ENCODE measurements at places on chromosomes 6 and 20.

DNA sequence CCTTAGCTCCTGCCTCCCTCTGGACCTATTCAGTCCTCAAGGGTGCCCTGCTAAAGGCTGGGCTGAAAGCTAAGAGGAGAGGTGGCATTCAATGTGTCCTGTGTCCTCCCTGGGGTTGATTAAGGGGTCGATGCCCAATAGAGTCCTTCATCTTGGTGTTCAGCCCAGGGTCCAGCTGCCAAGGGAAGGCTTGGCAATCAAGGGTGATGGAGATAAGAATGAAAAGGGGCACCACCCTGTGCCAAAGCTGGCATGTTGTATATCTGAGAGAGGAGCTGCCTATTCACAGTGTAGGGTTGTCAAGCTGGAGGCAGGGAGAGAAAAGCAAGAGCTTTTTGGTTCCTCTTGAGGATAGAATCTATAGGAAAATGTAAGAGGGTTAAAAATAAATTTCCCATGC is 12.3 kb downstream of the C20orf173 start:
- no peak for DNase-seq

GRCh38 chr6:164107297-164107995 is 692.9 kb downstream of the QKI start:
- DNase-seq: no peak

DNA sequence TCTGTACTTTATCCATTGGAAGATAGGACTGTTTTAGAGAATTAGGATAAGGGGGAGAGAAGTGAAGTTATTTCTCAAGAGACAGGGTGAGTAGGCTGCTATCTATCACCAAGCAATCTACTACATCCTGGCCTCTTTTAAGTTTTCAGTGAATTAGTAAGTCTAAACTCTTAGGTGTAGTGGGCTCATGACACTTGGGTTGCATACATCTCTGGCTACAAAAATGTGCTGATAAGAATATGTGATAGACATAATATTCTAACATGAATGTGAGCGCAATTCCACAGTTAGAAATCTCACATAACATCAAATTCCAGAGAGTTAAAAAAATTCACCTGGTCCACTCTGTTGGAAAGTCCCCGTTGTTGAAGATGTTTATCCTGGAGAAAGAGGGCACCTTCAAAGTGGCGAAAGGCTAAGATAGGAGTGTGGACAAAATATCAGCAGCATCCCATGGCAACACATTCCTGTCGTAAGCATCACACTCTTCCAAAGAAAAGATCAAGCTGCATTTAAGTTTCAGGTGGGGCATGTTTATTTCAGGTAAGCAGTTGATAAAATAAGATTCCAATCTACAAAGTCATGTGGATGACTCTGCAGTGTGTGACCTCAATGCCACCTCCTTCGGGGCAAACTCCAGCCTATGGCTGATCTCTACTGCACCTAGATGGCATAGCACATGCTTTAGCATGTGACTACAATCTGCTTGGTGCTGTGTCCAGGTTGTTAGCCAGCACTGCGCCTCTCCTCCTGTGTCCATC is 111.7 kb upstream of the NEDD9 start:
- no peak for DNase-seq

DNA sequence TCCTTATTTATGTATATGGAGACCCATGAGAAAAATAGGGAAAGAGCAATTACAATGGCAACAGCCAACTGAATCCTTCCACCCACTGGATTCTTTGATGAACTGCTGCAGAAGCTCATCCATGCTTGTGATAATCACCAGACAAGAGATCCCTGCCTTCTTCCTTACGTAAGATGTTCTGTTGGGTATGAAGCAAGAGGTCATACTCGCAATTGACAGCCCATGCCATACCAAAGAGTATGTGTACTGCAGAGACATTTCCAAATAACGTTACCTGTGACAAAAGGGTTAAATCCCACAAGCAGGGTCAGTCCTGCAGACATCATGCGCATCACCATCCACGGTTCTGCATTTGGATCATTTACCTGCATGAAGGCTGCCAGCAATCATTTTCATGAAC is 27.8 kb downstream of the ELOVL5 start:
- DNase-seq: no peak

DNA sequence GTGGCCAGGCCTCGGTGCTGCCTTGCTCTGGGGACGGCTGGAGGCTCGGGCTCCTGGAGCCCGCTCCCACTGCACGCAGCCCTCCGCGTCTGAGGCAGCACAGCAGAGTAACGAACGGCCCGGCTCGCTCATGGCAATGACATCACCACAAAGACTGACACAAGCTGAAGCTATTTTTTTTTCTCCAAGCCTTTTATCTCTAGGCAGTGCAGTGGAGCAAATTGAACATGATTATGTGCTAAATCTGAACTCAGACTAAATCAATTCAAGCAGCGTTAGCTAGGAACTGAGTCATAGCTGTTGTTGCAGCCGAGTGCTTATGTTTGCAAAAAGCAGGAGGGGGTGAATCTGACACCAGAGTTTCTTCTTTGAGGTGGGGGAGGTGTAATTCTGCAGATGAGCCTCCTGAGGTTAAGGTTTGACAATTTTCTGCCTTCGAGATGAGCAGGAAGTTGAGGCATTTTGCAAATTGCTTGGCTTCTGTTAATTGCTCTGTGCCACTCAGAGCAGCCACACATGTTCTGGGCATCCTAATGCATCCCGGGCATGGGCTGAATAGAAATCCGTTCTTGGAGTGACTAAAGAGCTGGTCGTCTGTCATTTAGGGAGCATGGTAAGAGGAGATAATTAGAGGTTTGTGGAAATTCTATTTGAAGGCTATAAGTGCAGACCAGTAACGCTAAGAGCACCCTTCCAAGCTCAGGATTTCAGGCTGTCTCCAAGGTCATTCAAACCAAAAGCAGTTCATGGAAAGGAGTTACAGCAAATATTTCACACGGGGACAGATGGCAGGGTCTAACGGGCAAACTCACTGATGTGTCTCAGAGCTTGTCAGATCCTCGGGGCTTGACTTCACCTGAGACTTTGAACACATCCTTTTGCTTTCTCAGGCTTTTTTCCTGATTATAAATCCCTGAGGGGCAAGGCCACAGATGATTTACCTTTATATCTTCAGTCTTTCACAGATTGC is 155.1 kb upstream of the ENPP5 start:
- DNase-seq: peak; percentile 76

DNA sequence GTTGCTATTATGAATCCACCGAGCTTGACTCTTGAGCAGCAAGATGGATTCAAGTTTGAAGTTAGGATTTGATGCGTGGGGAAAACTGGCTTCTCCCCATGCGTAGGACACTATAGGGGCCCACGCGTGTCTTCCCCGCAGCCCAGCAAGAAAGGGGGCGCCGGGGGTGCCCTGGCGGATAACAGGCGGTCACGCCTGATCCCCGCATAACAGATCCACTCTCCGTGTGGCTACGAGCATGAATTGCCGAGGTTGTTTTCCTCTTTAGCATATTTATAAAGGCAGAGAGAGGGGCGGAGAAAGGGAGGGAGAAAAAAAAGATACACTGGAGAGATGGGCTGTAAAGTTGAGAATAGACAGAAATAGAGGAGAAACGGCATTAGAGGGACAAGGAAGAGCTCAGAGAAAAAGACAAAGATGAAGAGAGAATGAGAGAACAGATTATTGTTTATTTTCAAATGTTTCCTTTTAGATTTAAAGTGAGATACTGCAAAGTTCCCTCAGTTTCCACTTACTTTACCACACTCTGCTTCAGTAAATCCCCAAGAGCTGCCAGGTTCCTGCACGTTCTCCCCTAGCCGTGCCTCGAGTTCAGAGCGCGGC is 32.0 kb downstream of the TFAP2A start:
- DNase-seq: no peak

DNA sequence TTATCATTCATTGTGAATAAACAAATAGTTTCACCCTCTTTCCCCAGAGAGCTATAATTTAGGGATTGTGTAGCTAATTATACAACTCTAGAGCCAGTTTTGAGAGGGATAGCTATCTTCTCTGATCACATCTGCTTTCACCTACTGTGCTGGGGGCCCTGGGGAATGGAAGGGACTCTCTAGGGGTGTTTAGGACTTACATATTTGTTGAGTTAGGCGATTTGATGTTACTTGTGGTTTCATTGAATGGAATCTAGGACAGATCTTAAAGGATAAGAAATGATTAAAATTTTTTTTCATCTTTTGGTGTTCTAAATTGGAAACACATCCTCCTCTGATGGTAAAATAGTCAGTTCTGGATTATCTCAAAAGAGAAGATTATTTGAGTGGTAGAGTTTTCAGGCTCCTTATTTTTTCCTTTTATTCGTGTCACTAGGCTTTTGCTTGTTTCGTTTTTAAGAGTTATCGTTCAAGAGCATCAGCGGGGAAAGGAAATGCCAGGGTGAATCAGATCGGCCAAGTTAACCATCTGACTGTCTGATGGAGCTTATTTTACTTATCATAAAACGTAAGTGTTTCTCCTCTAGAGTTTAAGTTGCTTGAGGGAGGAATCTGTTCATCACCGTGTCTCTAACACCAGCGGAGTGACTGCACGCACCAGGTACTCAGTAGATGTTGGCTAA is 236.7 kb downstream of the FARS2 start:
- DNase-seq: peak; percentile 85

GRCh38 chr6:135990439-135990838 is 138.9 kb downstream of the PDE7B start:
- no peak for DNase-seq
